ENCODE measurements at places on chromosomes 5 and 9. TPM values are rescaled to one million over a fixed set of nuclear protein-coding genes. Genes with fewer than 3 reads are reported as not detected.

Gene CCDC183
- total RNA-seq = under 0.01 TPM

Gene PCDHB15
- 0.50 TPM for total RNA-seq

Gene RASEF
- total RNA-seq = 3.4 TPM

Gene C5orf52
- total RNA-seq = not detected

Gene C5orf34
- total RNA-seq = 1.3 TPM

Gene REEP5
- 33.5 TPM for total RNA-seq

Gene RNF180
- total RNA-seq = 2.7 TPM

Measured in nasal cavity respiratory epithelium epithelial cell of viscerocranial mucosa (primary cell).